Mammary epithelial cell (primary cell): ENCODE measurements at places on chromosomes 6 and 20.
A peak's percentile ranks its signal among the peaks of the same experiment; 100 is the strongest.

GRCh38 chr6:150659046-150659763 lies 59.5 kb downstream of the PLEKHG1 start:
- peak; percentile 56 for DNase-seq

DNA sequence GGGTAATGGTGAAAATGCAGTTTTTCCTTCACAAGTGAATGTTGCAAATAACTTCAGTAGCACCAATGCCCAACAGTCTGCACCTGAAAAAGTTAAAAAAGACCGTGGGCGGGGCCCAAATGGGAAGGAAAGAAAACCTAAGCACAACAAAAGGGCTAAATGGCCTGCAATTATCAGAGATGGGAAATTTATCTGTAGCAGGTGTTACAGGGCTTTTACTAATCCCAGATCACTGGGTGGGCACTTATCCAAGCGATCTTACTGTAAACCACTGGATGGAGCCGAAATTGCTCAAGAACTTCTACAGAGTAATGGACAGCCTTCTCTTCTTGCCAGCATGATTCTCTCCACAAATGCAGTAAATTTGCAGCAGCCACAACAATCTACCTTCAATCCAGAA lies 64.8 kb upstream of the SMIM8 start:
- DNase-seq: no peak

GRCh38 chr20:22333885-22334545 lies 250.4 kb downstream of the FOXA2 start:
- DNase-seq: peak; percentile 40

DNA sequence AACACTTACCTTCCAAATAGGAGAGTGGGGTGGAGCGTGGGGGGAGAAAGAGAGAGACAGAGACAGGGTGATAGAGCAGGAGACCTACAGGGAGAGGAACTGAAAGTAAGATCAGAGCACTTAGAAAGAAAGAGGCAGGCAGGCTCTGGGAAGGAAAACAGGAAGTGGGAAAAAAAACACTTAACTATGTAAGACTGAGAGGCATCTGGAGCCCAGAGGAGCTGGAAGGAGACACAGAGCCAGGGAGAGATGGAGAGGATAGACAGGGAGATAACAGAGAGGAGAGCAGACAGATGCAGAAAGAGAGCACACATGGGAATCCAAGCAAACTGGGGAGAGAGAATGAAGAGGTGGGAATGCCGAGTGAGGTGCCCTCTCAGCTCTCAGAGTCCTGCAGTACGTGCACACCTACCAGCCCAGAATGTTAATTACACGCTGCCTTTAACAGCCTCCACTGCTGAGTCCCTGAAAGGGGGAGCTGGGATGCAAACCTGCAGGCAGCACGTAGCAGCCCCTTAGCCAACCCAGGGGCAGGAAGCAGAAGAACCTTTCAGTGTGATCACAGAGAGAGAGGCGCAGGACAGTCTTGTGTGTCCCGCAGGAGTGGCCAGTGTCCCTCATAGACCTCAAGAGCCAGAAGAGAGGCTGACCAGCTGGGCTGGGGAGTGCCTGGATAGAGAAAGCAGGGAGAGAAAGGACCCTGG lies 132.7 kb upstream of the LRFN2 start:
- DNase-seq: no peak

DNA sequence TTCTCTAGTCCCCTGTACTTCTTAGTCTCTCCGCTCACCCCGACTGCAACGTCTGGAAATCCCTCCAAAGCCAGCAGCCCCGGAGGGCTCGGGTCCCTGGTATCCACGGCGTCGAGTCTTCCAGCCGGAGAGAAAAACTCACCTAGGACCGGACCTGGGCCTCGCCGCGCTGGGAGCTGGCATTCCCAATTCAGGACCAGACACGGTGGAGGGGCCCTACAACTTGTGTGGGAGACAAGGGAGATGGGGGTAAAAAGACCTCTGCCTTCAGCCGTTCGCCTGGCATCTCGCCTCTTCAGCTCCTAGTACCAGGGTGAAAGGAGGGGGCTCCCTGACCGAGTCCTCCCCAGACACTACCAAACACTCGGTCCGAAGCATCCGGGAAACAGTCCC lies 64.3 kb downstream of the GPX5 start:
- DNase-seq: no peak

- DNase-seq: no peak
These were observed 228.1 kb downstream of the CDC5L start for GRCh38 chr6:44615621-44616020.

- no peak for DNase-seq
These were observed 28.4 kb downstream of the MDGA1 start for GRCh38 chr6:37669306-37669705.

GRCh38 chr6:91155129-91155785 lies 568.4 kb upstream of the MAP3K7 start:
- no peak for DNase-seq

DNA sequence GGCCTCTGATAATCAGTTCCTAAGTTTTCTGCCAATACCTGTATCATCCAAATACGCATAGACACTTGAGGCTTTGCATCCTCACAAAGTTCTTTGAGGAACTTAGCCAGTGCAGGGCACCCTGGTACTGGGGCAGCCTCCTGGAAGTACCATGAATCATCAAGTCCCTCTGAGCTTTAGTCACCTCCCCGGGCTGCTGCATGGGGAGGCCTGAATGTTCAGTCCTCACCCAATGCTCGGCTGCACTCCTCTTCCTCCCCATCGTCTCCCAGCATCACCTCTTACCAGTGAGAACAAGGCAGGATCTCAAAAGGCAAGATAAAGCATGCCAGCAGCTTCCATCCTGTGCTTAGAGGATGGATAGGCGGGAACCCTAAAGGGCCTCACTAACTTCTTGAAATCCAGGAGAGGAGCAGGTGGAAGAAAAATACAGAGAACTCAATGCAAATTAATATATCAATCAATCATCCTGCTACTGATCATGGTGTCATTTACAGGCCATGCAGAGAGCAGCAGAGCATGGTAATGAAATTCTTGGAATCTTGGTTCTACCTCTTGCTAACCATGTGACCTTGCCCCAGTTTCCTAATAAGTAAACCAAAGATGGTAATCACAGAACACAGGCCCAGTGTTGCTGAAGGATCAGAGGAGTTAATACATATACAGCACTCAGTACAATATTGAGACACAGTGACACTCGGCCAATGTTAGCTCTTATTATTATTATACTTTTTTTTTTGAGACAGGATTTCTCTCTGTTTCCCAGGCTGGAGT lies 4.7 kb upstream of the CCN6 start:
- DNase-seq: peak; percentile 49

- no peak for DNase-seq
These were observed 13.0 kb downstream of the GNAS-AS1 start for GRCh38 chr20:58837717-58838116.

GRCh38 chr20:33159713-33160112 lies 8.2 kb upstream of the BPIFA2 start:
- DNase-seq: no peak

- DNase-seq: no peak
These were observed 480.9 kb upstream of the CHD6 start for GRCh38 chr20:42099101-42099500.

- no peak for DNase-seq
These were observed 322.0 kb upstream of the SOX4 start for GRCh38 chr6:21271428-21272155.

- no peak for DNase-seq
These were observed 119.7 kb upstream of the HDAC2 start for GRCh38 chr6:114090626-114091025.

GRCh38 chr6:56521454-56521853 lies 121.2 kb downstream of the DST start:
- no peak for DNase-seq

DNA sequence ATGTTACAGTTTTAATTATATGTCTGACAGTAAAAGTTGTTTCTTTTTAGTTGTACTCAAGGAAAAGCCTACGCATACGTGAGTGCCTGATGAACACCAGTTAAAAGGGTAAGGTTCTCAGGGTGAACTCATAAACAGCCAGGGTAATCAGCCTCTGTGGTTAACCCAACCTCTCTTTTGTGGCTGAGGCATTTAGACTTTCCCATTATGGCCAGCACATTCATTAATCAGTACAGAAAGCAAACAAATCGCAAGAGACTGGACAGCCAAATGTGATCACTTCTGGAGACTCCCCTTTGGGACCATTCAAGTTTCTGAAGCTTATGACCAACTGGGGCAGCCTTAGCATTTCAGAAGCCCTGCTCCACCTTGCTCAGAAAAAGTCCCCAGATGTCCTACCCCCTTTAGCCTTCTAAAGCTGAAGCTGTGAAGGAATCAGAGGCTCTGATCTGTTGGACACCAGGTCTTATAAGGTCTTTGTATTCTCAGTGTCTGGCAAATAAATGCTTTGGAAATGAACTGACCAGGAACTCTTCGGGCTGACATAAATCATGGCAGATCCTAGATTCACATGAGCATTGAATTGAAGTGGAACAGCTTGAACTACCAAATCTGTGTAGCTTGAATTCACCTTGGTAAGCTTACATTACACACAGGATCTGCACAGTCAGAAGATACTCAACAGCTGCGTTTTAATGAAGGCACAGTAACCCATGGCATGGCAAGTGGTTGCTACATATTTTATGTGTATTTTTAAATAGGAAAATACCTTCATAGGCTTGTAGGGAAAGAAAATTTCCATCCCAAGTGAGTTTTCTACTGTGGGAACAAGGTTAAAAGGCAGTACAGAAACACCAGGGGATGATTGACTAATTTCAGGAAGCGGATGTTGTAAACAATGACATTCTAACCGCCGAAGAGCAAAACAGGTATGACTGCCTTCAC lies 18.7 kb downstream of the IL20RA start:
- peak; percentile 44 for DNase-seq

- no peak for DNase-seq
These were observed 136.4 kb upstream of the KCNG1 start for GRCh38 chr20:51159303-51159702.

DNA sequence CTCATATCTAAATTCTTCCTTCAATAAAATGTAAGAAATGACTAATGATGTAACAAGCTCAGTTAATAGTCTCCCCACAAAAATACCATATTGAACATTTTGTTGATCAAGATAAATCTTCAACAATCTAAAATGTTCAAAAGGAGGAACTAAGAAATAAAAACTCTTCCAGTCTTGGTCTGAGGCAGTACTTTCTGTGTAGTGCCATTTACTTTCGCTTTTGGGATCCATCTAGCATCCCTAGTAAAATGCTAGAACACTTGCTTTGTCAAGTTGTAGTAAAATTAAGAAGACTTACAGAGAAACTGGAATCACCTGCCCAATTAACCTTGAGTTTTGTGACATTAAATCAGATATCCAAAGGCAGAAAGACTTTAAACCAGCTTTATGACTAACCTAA lies 246.4 kb downstream of the KHDRBS2 start:
- DNase-seq: no peak

DNA sequence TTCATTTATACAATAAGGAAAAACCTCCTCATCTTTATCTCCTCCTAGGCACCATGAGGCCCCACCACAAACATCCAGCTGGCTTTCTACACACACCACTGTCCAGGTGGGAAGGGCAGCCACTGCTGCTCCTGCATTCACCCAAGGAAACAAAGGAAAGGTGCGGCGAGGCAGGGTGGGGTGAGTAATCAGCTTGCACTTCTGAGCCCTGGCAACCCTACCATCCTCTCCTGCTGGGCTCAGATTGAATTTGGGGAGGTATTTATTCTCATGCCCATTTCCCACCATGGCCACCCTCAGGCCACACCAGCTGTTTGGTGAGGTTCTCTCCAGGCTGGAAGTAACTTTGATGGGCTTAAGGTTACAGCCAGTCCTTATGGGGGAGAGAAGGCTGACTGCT lies 31.2 kb upstream of the SPDEF start:
- DNase-seq: peak; percentile 14

DNA sequence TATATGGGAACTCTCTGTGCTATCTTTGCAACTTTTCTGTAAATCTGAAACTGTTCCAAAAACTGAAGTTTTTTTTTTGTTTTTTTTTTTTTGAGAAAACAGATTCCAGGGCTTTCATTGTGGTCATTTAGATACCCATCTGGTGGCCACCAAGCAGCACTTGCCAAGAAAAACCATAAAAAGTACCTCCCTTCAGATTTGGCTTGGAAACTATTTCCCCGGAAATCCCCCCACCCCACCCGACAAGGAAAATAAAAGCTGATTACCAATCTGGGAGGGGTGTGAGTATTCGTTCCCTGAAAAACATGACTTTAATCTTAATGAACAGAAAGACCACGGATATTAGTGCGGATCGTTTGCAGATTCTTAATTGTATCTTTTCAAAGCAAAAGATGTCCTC lies 1.9 kb downstream of the NFATC2 start:
- no peak for DNase-seq

- DNase-seq: no peak
These were observed 18.7 kb downstream of the RAMACL start for GRCh38 chr6:166567813-166568212.

- DNase-seq: no peak
These were observed 179.7 kb downstream of the ADGRG6 start for GRCh38 chr6:142481466-142481865.

- no peak for DNase-seq
These were observed 137.9 kb upstream of the KCNG1 start for GRCh38 chr20:51160821-51161220.

GRCh38 chr6:112245511-112246203 lies 8.7 kb downstream of the LAMA4 start:
- DNase-seq: no peak

DNA sequence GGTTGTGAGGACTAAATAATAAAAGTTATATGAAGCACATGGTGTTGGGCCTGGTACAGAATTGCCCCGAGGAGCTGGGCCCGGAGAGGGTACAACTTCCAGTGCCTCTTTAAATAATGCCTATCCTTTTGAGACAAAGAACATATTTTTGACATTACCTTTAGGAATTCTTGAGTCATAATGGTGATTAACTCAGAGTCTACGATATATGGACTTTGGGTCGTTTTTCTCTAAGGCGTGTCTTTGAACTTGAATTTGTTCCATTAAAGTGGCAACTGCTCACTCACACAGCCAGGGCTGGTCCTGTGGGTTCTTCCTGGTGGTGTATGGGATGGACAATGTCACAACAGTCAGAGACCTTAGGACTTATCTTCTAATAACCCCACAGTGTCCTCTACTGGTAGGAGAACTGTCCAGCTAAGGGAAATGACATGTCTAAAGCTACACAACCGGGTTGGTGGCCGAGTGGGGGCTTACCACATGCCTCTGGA lies 106.5 kb downstream of the CDC5L start:
- DNase-seq: peak; percentile 80

DNA sequence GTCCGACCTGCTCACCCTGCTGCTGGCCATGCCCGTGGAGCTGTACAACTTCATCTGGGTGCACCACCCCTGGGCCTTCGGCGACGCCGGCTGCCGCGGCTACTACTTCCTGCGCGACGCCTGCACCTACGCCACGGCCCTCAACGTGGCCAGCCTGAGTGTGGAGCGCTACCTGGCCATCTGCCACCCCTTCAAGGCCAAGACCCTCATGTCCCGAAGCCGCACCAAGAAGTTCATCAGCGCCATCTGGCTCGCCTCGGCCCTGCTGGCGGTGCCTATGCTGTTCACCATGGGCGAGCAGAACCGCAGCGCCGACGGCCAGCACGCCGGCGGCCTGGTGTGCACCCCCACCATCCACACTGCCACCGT lies 885 bp downstream of the NTSR1 start:
- no peak for DNase-seq

DNA sequence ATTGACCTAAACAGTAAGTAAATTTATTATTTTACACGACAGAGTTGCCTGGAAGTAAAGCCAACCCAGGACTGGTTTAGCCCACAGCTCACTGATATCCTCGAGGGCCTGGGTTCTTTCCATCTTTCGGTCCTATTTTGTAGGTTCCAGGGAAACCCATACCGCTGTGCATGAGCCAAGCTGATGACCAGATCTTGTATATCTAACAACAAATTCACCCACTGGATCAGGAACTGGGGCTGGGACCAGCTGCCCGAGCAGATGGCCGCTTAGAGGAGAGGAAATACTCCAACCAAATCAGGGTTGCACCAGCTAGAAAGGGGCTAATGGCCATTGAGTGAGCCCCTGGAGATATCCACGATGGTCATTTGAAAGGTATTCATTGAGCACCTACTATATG lies 139.2 kb downstream of the BACH2 start:
- DNase-seq: no peak
